ENCODE measurements at places on chromosomes 7 and 10.
A peak's percentile ranks its signal among the peaks of the same experiment; 100 is the strongest.

DNA sequence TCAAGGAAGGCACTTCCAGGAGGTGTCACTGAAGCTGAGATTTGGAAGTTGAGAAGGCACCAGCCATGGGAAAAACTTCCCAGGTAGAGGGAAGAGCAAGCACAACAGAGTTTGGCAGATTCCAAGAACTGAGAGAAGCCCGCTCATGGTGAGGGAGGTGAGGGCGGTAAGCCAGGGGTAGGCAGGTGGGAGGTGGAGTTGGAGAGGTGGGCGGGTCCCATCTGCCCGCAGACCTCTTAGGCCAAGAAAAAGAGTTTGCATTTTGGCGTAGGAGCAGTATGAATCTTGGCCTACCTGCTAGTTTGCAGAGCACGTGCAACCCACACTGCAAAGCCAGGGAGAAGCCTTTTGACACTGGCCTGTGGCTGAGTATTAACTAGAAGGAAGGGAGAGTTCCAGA, 18.8 kb downstream of the FRMPD2 start:
- DNase-seq: no peak

- DNase-seq: no peak
These were observed 101.6 kb downstream of the PRTFDC1 start for GRCh38 chr10:24850727-24851296.

- peak; percentile 42 for DNase-seq
These were observed 352.0 kb downstream of the PCLO start for GRCh38 chr7:82810558-82811259.

GRCh38 chr7:74097937-74098614, 14.5 kb downstream of the LIMK1 start:
- DNase-seq: no peak

DNA sequence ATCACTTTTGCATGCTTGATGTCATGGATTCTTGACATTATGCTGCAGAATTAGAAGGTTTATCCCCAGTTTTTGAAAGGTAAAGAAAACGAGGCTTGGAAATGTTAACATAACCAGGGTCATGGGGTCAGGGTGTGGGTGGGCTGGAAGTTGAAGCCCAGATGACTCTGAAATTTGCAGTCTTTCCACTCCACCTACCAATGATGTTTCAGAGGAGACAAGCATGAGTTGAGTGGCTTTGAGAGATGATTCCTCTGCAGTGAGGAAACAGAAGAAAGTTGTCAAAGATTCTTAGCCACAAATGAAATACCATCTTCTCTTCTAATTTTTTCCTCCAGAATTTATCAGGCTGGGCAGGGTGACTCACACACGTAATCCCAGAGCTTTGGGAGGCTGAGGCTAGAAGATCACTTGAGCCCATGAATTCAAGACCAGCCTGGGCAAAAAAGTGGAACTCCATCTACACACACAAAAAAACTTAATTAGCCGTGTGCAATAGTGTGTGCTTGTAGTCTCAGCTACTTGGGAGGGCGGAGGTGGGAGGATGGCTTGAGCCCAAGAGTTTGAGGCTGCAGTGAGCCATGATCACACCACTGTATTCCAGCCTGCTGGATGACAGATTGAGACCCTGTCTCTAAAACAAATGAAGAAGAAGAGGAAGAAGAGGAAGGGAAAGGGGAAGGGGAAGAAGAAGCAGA, 239.1 kb upstream of the AUTS2 start:
- DNase-seq: no peak

- DNase-seq: no peak
These were observed 113.2 kb upstream of the ANKRD1 start for GRCh38 chr10:91034042-91034441.
